ENCODE measurements at places on chromosomes 1 and 21. TPM values are rescaled to one million over a fixed set of nuclear protein-coding genes. Genes with fewer than 3 reads are reported as not detected.

The FYB2 gene
- total RNA-seq = not detected

The FAM72D gene
- 0.47 TPM for total RNA-seq

The TMEM183A gene
- 62.0 TPM for total RNA-seq

The SPATA17 gene
- 0.08 TPM for total RNA-seq

The SAMSN1 gene
- 0.98 TPM for total RNA-seq

DNA sequence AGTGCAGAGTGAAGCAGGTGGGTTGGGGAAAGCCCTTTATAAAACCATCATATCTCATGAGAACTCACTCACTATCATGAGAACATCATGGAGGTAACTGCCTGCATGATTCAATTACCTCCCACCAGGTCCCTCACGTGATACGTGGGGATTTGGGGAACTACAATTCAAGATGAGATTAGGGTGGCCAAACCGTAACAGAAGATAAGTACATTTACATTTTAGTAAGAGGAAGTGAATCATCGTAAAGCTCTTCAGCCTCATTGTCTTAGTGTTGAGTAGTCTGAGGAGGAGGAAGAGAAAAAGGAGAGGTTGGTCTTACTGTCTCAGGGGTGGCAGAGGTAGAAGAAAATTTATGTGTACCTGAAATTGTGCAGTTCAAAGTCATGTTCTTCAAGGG, 1053.4 kb upstream of the ADGRL4 start:
- no peak for DNase-seq

- DNase-seq = no peak
Measured at GRCh38 chr1:76158126-76158525, 83.6 kb downstream of the ST6GALNAC3 start.

- DNase-seq = no peak
Measured at GRCh38 chr1:2391931-2392509, 379 bp downstream of the RER1 start.

GRCh38 chr1:184296466-184297243, 90.2 kb upstream of the C1orf21 start:
- peak; percentile 88 for DNase-seq

- DNase-seq = peak; percentile 29
Measured at GRCh38 chr1:29521811-29522580, 285.7 kb downstream of the PTPRU start.

- DNase-seq = no peak
Measured at GRCh38 chr1:248756636-248757035, 1.1 kb upstream of the LYPD8 start.

- no peak for DNase-seq
Measured at GRCh38 chr1:55969322-55969721, 610.0 kb downstream of the PLPP3 start.

- DNase-seq = peak; percentile 88
Measured at GRCh38 chr1:8439015-8439702, 121.2 kb downstream of the SLC45A1 start.

- DNase-seq = no peak
Measured at GRCh38 chr1:218426343-218426657, 81.2 kb downstream of the TGFB2 start.

DNA sequence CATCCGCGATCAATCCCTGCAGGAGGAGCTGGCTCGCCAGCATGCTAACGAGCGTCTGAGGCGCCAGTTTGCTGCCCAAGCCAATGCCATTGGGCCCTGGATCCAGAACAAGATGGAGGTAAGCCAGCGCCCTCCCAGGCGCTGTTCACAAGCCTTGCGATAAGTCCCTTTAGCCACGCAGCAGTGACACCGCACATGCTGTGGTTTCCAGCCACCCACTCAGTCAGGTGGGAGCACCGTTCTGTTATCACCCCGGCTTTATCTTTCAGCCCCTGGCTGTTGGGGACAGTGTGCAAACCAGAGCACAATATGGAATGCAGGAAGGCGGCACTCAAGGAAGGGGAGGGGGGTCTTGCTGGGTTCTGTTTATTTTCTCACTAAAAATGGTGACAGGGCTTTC, 41.1 kb upstream of the MTR start:
- DNase-seq = no peak

All from suprapubic skin (tissue), 4 donors.